ENCODE measurements at places on chromosomes 3 and 15. TPM values are rescaled to one million over a fixed set of nuclear protein-coding genes. Genes with fewer than 3 reads are reported as not detected.

Gene GOLGA8O
- 1.8 TPM for total RNA-seq

Gene PLA2G4D
- not detected for total RNA-seq

Gene FGF12
- total RNA-seq, result 1.5 TPM

Gene GPR160
- 1.7 TPM for total RNA-seq

Gene PLSCR2
- not detected for total RNA-seq

Gene C3orf22
- not detected for total RNA-seq

Gene HDC
- total RNA-seq, result 5.9 TPM

Gene DNAH12
- total RNA-seq, result 1.1 TPM

Gene HDAC11
- total RNA-seq, result 24.7 TPM

Gene SEMA3B
- total RNA-seq, result 334 TPM

Gene SLC22A14
- not detected for total RNA-seq

Gene TSEN2
- total RNA-seq, result 31.8 TPM

Gene NRROS
- 11.3 TPM for total RNA-seq

Gene GOLGA6B
- not detected for total RNA-seq

Gene PPP1R2
- total RNA-seq, result 95.3 TPM

Gene FETUB
- not detected for total RNA-seq

Gene CCDC9B
- 22.6 TPM for total RNA-seq

Gene ATP13A5
- not detected for total RNA-seq

Gene CKMT1A
- total RNA-seq, result not detected

Gene GNAT1
- total RNA-seq, result not detected

Gene CCR1
- total RNA-seq, result 7.4 TPM

Gene CCK
- not detected for total RNA-seq

Gene C2CD4A
- total RNA-seq, result 0.30 TPM

Gene KCNAB1
- 4.2 TPM for total RNA-seq

Gene CPEB1
- total RNA-seq, result 22.0 TPM

Gene GCHFR
- total RNA-seq, result 49.4 TPM

Gene SLC9C1
- not detected for total RNA-seq

Gene GMNC
- not detected for total RNA-seq

Gene LTK
- not detected for total RNA-seq

Gene CAPN3
- 34.9 TPM for total RNA-seq

Gene SLC28A1
- not detected for total RNA-seq

Gene IQCF5
- total RNA-seq, result not detected

Gene LTF
- total RNA-seq, result 0.42 TPM

Gene LRTM1
- not detected for total RNA-seq

Gene FOXL2
- total RNA-seq, result not detected

Gene BMF
- 3.6 TPM for total RNA-seq

Gene NR2E3
- total RNA-seq, result not detected

Gene LSAMP
- total RNA-seq, result 4.0 TPM
